ENCODE measurements at places on chromosomes 1 and 21.
A peak's percentile ranks its signal among the peaks of the same experiment; 100 is the strongest.

- DNase-seq, result no peak
These were observed 213.5 kb upstream of the PTGFR start for GRCh38 chr1:78277253-78277652.

- DNase-seq, result no peak
These were observed 3.2 kb upstream of the CACNA1S start for GRCh38 chr1:201115390-201115937.

- no peak for DNase-seq
These were observed 64.1 kb downstream of the TMCO4 start for GRCh38 chr1:19735440-19736127.

GRCh38 chr1:8862528-8862927, 16.0 kb downstream of the ENO1 start:
- DNase-seq, result peak; percentile 61

DNA sequence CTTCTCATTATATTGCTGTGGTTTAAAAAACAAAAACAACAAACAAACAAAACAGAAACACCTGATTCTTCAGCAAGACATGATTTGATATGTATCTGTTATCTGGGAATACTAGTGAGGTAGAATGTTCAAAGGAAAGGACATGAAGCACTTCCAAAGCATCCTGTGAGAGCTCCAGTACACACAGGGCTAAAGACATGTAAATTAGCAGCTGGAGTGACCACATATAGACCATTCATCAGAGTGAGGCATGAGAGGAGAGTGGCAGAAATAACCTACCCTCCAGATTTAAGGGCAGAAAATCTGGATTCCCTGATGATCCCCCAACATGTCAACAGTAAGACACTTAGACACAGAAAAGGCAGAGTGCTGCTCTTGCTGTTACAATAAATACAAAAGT, 260.5 kb upstream of the CHRM3 start:
- DNase-seq, result no peak

- no peak for DNase-seq
These were observed 39.4 kb downstream of the LTN1 start for GRCh38 chr21:28953247-28953646.

DNA sequence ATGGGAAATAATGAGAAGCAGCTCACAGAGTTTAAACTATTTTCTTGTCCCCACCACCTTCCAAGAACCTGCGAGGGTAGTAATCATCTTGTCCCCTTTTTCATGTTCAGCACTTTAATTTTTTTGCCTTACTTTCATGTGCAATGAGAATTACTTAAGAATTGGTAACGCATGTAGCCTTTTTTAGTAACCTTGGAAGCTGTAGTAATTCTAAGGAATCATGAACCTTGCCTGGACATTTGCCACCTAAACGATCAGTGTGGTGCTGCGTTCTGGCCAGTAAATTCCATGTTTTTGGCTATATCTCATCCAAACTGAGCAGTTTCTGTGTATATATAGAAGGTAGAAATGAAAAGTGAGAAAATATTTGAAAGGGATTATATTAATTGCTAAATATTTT, 3.9 kb upstream of the VAMP3 start:
- DNase-seq, result no peak

- no peak for DNase-seq
These were observed 20.4 kb upstream of the YTHDF2 start for GRCh38 chr1:28716336-28716735.

DNA sequence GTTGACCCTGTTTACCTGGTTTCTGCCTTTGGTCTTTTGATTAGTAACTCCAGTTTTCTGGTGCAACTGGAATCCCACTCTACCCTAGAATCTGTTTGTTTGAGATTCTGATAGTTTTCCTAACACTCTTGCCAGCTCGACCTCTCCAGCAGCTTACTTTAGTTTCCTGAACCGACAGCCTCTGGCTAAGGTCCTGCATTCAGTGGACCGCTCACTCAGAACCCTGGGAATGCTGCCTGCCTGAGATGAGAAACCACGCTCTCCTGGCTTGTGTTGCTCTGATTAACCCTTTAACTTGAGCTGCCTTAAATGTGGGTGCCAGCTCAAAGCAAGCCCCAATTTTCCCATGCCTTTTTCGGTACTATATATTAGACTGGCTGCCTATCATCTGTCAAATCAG, 45.3 kb upstream of the SIPA1L2 start:
- no peak for DNase-seq

DNA sequence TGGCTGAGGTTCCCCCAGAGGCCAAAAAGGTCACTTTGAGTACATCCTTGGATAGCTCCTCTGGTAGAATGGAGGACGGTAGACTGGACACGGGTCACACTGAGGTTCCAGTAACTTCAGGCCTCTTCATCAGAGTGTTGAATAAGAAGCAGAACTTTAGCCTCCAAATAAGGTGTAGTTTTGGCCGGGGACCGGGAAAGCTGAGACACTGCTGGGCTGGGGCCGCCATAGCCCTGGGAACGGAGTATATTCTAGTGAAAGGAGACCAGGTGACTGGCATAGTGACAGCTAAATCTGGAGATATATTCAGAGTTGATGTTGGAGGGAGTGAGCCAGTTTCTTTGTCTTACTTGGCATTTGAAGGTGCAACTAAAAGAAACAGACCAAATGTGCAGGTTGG, 84.1 kb downstream of the EVA1C start:
- DNase-seq, result no peak

DNA sequence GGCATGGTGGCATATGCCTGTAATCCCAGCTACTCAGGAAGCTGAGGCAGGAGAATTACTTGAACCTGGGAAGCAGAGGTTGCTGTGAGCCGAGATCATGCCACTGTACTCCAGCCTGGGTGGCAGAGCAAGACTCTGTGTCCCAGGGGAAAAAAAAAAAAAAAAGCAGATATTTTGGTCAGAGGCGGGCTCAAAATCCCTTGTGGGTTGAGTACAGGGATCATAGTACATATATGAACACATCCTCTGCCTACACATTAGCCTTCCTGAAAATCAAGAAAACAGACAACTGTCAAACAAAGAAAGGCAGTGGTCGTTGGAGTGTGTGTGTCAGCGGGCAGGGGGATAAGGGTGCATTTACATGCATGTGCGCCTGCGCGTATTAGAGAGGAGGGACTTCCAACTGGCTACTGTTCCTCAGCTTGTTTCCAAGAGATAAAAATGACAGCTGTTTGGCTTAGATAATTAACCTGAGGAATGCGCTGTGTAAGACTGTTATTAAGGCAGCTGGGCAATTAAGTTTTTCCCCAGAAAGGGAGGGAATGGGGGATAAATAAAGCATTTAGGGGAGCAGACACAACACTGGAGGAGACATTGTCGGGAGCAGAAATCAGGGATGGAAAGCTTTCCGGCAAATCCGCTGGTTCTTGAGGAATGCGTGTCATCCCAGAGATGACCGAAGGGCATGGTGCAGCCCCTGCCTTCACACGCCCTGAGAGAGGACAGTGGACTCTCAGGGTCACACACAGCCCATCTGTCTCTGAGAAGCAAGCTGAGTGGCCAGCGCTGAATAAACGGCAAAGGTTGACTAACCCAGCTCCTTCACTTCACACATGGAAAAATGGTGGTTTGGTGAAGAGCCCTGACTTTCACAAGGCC, 6.4 kb downstream of the LAMB3 start:
- DNase-seq, result no peak

DNA sequence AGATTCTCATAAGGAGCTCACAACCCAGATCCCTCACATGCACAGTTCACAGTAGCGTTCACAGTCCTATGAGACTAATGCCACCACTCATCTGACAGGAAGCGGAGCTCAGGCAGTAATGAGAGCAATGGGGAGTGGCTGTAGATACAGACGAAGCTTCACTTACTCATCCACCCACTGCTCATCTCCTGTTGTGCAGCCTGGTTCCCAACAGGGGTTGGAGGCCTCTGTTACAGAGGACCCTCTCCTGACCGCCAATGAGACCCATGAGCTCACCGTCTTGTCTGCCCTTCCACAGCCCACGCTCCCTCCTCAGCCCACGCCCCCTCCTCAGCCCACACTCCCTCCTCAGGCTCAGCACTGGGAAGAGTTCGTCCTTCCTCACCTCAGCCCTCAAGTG, 39.6 kb downstream of the RSPH1 start:
- peak; percentile 47 for DNase-seq

- peak; percentile 81 for DNase-seq
These were observed 13.2 kb upstream of the HMGCL start for GRCh38 chr1:23838401-23838866.

- no peak for DNase-seq
These were observed 73.9 kb upstream of the ANGPTL1 start for GRCh38 chr1:178944729-178945128.

GRCh38 chr1:159841749-159842148, 15.1 kb downstream of the SLAMF8 start:
- DNase-seq, result no peak

- no peak for DNase-seq
These were observed 50.6 kb downstream of the TNFRSF8 start for GRCh38 chr1:12113433-12114339.

- DNase-seq, result no peak
These were observed 6.2 kb upstream of the OXCT2 start for GRCh38 chr1:39777306-39777705.

- no peak for DNase-seq
These were observed 67.7 kb downstream of the ALG6 start for GRCh38 chr1:63435161-63435560.

DNA sequence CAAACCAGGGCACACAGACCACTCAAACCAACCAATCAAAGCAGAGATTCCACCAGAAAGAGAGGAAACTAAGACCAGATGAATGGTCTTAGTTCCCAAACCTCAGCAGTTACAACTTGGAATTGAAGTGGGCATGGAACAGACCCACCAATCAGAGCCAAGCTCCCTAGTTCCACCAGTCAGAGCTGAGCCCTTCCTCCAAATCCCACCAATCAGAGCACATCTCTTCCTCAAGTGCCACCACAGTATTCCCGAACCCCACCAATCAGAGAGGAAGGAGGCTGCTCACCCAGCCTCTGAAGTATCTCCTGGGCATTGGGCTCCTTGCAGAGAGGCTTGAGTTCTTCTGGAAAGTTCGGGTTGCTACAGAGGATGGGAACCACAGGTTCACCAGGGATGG, 1.4 kb downstream of the GUCA2A start:
- no peak for DNase-seq

DNA sequence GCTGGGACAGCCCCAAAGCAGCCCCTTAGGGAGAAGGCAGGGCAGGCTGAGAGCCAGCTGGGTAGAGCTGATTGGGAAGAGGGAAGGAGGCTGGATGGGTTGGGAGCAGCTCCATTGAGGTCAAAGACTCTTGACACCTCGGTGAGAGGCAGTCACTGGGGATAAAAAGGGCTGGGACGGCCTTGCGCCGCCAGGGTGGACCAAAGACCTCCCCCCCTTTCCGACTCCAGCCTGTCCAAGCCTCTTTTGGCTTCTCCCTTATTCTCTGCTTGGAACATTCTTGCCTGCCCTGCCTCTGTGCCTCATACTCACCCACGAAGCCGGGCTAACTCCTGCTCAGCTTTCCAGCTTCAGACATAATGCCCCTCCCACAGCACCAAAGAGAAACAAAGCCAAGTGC, 51.1 kb downstream of the LRRC38 start:
- DNase-seq, result no peak

- DNase-seq, result no peak
These were observed 8.7 kb downstream of the TPRG1L start for GRCh38 chr1:3633344-3634058.

DNA sequence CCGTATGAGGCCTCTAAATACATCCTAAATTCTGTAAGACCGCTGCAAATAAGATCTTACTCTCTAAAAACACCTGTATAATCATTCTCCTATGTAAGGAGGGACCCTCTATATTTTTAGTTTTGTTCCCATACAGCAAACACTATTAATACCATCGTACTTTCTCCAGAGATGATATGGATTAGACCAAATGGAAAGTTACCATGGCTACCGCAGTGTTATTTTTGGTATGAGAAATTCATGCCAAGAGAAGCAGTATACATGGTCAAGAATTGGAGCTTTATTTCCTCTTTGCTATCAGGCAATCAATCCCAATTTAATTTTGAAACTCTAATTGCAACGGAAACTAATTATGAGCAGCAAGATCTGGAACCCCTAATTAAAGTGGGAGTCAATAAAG, 70.0 kb downstream of the BCAR3 start:
- no peak for DNase-seq

GRCh38 chr21:38958940-38959691, 153.4 kb downstream of the ETS2 start:
- no peak for DNase-seq

DNA sequence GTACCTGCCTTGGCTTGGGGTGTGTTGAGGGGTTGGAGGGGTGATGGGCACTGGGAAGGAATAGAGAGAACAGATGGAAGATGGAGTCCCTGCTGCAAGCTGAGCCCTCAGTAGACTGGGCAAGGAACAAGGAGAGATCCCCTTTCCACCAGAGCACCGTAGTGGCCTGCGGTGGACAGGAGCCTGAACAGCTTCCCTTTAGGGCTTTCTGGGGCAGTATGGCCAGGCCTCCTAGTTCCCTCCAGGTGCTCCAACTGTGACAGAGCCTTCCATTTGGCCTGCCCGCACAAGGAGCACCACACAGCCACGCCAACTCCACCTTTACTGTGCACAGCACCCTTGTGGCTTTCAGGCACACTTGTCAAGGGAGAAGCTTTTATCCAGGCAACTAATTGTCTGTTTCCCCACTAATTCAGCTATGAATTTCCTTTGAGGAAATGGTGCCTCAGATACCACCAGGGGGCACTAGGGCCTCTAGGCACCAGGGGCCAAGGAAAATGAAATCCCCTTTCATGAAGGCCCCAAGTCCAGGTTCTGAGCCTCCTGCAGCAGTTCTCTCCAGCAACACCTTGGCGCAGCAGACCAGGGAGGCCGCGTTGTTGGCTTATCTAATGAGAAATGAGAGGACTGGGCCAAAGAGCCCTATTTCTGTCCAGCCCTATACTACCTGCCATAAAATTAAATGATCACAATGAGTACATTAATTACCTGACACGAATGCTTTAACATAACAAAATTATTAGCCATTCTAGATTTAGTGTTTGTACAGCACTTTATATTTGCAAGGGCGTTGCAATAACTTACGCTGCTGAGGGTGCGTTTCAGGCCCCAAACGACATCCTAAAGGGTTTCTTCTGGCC, 23.1 kb upstream of the ERI3 start:
- peak; percentile 42 for DNase-seq

DNA sequence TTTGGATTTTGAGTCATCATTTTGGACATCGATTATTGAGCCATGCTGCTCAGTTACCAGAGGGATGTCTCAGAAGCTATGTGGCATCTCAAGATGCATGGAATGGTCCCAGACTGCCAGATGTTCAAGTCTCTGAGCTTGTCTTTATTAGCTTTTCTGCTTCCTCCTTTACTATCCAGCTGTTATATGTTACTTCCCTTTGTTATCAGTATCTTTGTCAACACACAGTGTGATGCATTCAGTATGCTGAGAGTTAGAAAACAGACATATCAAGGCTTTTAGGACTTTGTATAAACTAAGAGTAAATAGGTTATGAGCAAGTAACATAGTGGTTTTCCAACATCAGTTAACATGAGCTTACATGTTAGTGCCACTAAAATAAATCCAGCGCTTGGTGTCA, 474.5 kb downstream of the DSCAM start:
- DNase-seq, result no peak

- peak; percentile 57 for DNase-seq
These were observed 28.2 kb upstream of the KHDRBS1 start for GRCh38 chr1:31985430-31985829.

- DNase-seq, result no peak
These were observed 38.7 kb downstream of the TRIM62 start for GRCh38 chr1:33143176-33143575.
